ENCODE measurements at places on chromosomes 16 and 17.

DNA sequence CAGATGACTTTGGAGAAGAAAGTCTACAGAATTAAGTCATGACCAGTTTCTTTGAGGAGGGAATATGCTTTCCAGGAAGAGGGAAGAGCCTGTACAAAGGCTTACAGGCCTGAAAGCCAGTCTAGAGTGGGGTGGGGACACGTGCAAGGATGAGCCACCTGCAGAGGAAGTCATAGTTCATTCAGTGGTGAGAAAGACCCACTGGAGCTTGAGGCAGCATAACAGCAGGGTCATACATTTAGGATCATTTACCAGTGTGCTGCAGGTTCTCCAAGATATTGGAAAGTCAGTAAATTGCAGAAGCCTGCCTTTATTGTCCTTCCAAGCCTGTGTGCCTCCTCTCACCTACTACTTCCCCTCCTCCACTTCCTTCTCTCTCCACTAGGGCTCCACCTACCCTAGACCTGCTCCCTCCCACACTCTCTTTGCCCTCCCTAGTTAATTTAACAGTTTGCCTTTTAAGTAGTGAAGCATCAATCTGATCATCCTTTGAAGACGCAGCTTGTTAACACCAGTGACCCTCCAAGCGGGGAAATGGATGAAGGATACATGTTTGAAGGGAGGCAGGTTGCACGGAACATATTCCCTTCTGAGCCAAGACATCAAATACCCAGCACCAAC is 40.2 kb downstream of the CDRT15 start:
- no peak for DNase-seq

DNA sequence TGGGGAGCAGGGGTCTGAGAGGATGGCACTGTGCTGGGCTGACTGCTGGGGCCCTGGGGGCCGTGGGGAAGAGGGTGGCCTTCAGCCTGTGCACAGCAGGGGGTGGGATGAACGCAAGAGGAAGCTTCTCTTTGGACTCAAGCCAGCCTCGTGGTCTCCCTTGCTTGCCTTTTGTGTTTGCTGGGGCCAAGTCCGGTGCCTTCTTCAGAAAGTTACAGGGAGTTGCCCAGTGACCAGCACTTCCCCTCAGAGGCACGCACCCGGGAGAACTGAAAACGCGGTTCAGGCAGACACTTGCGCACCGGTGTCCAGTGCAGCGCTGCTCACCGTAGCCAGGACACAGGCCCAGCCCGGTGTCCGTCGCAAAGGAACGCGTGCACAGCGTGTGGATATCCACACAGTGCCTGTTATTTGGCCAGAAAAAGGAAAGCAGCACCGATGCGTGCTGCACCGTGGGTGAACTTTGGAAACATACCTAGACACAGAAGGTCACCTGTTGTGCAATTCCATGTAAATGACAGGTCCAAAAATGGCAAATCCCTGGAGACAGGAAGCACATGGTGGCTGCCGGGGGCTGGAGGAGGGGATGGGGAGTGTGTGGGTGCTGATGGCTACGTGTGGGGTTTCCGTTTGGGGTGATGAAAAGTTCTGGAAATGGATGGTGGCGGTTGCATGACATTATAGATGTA is 29.4 kb upstream of the NUDT16L1 start:
- no peak for DNase-seq

DNA sequence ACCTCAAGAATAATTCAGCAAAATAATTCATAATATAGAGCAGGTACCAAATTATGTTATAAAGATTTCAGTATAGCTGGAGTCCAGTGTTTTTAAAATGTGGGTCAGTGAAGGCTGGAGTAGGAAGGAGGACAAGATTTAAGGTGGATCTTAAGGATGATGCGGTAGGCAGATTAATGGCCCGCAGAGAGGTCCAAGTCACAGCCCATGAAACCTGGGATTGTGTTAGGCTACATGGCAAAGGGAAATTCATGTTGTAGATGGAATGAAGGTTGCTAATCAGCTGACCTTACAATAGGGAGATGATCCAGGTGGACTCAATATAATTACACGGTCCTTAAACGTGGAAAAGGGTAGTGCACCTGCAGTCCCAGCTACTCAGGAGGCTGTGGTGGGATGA is 6.2 kb upstream of the IRF8 start:
- no peak for DNase-seq

DNA sequence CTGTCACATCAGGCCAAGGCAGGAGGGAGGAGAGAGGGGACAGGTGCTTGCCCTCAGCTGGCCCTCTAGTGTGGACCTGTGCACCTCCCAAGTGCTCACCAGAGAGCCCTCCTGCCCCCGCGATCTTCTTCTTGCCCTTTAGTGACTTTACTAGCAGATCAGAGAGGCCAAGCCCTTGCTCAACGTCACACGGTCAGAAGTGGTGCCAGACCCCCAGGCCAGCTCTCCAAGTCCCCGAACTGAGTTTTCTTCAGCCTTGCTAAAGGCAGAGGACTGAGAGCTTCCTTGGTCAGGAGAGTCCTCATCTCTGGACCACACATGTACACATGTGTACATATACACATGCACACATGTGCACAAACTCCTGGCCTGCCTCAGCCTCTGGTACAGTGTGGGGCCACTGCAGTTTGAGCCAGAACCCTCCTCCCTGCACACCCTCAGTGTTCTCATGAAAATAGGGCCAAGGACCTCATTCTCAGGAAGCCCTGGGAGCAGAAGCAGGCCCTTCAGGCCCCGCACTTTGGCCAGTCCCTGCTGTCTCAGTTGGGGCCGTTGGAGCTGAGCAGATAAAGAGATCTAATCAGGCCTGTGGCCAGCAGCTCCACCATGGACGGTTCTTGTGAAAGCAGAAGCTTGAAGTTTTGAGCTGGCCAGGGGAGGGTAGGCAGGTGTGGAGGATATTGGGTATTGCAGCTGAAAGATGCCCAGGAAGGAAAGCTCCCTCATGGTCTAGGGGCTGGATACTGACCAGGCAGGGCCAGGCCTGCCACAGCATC is 7.4 kb upstream of the EPX start:
- DNase-seq = no peak

GRCh38 chr17:39380144-39380543 is 21.3 kb downstream of the FBXL20 start:
- DNase-seq = no peak

- DNase-seq = no peak
Measured at GRCh38 chr17:45384789-45385262, 47.8 kb downstream of the ARHGAP27 start.

- no peak for DNase-seq
Measured at GRCh38 chr16:86026916-86027315, 128.0 kb downstream of the IRF8 start.

GRCh38 chr17:60908324-60908723 is 230.7 kb downstream of the BCAS3 start:
- no peak for DNase-seq

Data from fibroblast of gingiva (primary cell).